ENCODE measurements at places on chromosomes 12 and 14. TPM values are rescaled to one million over a fixed set of nuclear protein-coding genes. Genes with fewer than 3 reads are reported as not detected.

- no peak overlapping the region for H3K27ac ChIP-seq
- no peaks in the 10 kb centered on the region for H3K4me1 ChIP-seq
- no peak for DNase-seq
- no peaks in the 10 kb centered on the region for H3K27me3 ChIP-seq
- no peaks in the 10 kb centered on the region for H3K36me3 ChIP-seq
These were observed 447.6 kb upstream of the TMPO start for GRCh38 chr12:98067795-98068194.

GRCh38 chr12:96034621-96035282 is 635 bp downstream of the LTA4H start:
- no peaks in the 10 kb centered on the region for H3K36me3 ChIP-seq
- peaks cover 33% of the 10 kb centered on the region for H3K4me1 ChIP-seq
- peak; percentile 52 for DNase-seq
- peak overlapping the region; percentile 89 for H3K27ac ChIP-seq
- H3K4me3 ChIP-seq, result peak overlapping the region; percentile 98
- H3K27me3 ChIP-seq, result no peaks in the 10 kb centered on the region

GRCh38 chr14:20578325-20578724 is 9.5 kb downstream of the RNASE11 start:
- H3K4me3 ChIP-seq, result no peak overlapping the region
- no peaks in the 10 kb centered on the region for H3K36me3 ChIP-seq
- DNase-seq, result no peak

GRCh38 chr14:104103446-104104075 is 18.1 kb downstream of the ASPG start:
- peak; percentile 48 for DNase-seq
- peaks cover 12% of the 10 kb centered on the region for H3K4me1 ChIP-seq
- no peaks in the 10 kb centered on the region for H3K36me3 ChIP-seq
- no peak overlapping the region for H3K27ac ChIP-seq

Gene CLMN
- 26.8 TPM for total RNA-seq

Gene CCT2
- 81.4 TPM for total RNA-seq
